ENCODE measurements at places on chromosomes 16 and 17. TPM values are rescaled to one million over a fixed set of nuclear protein-coding genes. Genes with fewer than 3 reads are reported as not detected.

Gene GPRC5C
- 153 TPM for total RNA-seq

Gene CNGB1
- 1.5 TPM for total RNA-seq

Gene GRIN2A
- 0.81 TPM for total RNA-seq

Gene ACBD4
- 26.4 TPM for total RNA-seq

Gene BEAN1
- 1.6 TPM for total RNA-seq

Gene DLX4
- 1.1 TPM for total RNA-seq

Gene PRSS21
- 1.3 TPM for total RNA-seq

Gene TRPV3
- total RNA-seq, result 4.3 TPM

Gene G6PC1
- total RNA-seq, result not detected

GRCh38 chr17:56635641-56636040, 42.1 kb downstream of the NOG start:
- DNase-seq, result no peak

DNA sequence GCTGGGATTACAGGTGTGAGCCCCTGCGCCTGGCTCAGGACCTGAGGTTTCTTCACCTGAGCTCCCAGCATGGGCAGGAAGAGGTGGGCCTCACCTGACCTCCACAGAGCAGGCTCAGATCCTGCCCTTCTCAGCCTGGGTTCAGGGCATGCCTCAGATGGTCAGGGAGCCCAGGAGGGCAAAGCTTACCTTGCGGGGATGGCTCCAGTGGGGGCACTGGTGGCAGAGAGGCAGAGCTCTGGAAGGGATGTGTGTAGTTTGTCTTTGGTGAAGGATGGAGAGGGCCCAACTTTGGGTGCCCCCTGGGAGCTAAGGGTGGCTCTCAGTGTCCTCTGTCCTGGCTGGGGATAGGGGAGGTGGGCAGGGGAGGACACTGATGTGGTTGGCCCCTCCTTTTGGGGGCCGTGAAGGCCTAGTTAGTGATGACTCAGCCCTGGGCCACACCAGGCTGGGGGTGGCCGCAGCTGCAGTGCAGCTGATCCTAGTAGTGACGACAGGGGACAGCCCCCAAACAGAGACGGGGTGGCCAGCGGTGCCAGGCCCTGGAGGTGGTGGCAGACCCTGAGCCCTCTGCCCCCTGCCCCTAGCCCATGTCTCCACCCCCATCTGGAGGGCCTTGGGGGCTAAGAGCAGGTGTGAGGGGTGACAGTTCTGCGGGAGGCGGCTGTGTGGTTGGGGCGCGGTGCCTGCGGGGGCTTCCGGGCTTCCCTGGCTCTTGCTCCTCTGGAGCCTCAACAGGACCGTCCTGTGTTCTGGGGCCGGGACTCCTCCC, 5.8 kb downstream of the NHERF2 start:
- no peak for DNase-seq

- peak; percentile 73 for DNase-seq
These were observed 6.9 kb upstream of the ACTG1 start for GRCh38 chr17:81519284-81520020.

DNA sequence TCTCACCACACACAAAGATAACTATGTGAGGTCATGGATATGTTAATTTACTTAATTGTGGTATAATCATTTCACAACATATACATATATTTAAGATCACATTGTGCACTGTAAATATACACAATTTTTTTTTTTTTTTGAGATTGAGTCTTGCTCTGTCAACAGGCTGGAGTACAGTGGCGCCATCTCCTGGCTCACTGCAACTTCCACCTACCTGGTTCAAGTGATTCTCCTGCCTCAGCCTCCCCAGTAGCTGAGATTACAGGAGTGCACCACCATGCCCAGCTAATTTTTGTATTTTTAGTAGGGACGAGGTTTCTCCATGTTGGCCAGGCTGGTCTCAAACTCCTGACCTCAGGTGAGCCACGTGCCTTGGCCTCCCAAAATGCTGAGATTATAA, 11.5 kb upstream of the PRSS54 start:
- DNase-seq, result no peak

GRCh38 chr17:39695089-39695474, 4.8 kb upstream of the ERBB2 start:
- DNase-seq, result no peak

DNA sequence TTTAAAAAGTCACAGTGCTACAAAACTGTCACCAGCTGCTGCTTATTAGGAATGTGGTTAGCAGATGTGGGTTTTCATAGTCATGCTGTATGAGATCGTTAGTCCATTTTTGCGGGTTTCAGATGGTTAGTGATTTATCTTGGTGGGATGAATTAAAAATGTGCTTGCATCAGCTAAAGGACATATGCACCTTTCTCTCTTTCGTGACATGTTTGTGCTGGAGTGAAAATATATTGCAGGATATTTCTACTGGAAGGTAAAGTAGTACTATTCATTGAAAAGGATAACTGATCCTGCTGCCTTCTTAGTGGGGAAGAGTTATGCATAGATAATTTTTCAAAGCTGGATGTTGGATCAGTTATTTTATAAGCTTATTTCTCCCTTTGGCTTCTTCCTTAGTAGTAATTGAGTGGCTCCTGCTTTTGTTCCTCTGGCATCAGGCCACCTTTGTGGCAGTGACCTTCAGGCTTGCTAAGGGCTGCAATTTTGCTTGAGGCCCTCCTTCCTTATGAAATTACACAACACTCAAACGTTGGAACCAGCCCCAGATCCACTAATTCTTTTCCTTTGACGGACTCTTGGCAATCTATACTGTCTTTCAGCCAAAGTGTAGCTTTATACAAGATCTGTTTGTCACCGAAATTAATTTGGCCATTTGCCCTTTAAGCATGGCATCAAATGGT, 7.5 kb upstream of the SNTB2 start:
- peak; percentile 86 for DNase-seq

DNA sequence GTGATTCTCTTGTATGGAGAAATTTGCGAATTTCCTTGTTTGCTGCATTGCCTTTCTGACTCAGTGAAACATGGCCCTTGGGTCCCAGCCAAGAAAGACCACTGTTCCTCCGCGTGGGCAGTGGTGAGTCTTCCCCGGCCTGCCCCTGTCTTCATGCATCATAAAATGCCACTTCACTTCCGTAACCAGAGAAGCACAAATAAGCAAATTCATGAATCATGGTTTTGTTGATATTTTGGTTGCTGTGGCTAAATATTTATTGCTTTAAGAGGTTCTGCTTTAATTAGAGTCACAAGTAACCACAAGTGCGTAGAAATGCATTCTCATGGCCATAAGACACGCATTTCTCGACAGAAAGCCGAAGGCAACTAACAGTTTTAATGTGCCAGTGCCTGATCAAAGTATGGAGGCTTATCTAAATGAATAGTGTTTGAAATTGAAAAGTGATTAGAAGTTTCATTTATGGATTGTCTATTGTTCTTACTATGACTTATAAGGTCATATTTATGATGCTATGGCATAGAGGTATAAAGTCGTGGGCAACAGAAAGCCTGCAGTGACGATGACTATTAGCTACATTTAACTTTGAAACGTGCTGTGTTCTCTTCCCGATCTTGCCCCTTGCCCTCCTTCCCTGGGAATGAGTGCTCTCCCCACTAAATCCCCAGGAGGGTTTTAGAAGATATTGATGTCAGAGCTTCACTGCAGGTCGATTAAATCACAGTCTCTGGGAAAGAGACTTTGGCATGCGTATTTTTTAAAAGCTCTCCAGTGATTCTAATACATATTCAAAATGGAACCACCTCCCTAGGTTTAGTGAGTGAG, 76.0 kb downstream of the WIPI1 start:
- peak; percentile 74 for DNase-seq

GRCh38 chr17:10754109-10754508, 24.3 kb upstream of the TMEM220 start:
- DNase-seq, result no peak

DNA sequence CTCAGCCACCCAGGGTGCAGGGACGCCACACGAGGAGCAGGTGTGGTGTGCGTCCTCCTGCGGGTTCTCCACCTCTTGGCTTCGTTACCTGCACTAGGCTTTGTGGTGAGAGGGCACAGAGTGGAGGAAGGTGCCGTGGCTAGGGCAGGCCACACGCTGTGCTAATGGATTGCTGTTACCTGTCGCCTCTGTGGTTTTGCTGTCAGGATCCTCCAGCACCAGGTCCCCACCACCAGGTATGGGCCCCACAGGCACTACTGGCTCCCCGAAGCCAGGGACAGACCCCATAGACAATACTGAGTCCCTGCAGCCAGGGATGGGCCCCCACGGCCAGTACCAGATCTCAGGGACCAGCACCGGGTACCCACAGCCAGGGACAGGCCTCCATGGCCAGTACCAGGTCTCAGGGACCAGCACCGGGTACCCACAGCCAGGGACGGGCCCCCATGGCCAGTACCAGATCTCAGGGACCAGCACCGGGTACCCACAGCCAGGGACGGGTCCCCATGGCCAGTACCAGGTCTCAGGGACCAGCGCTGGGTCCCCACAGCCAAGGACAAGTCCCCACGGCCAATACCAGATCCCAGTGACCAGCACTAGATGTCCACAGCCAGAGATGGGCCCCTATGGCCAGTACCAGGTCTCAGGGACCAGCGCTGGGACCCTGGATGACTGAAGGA, 315.6 kb downstream of the SEC14L1 start:
- no peak for DNase-seq

DNA sequence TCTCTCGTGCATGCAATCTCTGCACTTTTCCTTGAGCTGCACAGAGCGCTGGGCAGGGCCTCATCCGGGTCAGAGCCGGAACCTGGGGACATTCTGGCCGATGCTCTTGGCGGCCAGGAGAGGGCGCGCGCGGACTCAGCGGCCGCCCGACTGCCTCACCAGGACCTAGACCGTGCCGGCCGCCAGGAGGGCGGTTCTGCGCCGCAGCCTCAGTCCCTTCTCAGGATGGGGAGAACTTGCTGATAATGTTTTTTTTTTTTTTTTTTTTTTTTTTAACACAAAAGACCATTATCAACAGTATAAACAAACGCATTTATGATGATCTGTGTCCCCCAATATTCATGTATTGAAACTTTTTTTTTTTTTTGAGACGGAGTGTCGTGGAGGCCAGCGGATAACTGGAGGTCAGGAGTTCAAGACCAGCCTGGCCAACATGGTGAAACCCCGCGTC, 8.1 kb upstream of the FLYWCH2 start:
- peak; percentile 79 for DNase-seq

DNA sequence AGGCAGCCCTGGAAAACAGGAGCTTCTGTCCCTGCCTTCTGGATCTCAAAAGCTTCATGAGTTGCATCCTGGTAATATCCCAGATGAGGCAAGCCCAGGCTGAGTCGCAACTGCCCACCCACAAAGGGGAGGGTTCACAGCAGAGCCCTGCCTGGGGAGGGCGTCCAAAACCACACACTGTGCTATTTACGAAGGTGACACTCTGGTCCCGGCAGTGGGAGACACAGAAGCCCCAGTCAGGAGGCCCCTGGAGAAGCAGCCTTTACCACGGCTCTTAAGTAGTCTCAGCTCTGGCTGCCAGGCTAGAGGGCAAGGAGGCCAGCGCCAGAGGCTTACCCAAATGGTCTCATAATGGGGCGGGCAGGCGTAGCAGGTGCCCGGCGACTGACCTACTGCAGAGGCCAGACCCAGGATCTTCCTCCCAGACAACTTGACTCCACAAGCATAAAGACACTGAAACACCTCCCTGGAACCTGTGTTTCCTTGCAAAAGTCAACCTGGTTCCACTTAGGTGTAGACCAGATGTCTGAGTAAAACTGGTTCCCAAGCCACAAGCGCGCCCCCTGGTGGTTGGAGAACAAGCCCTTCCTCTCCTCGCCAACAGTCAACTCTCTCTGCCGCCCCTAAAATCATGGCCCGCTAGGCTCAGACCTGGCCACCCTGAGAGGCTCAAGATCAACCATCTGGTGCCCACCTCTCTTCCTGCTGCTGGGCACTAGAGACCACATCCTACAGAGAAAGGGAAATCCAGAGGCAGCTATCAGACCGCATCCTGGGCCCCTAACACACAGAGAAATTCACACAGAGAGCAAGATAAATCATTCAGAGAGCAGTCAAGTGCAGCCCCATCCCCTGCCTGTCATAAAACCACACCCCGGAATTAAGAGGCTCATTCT, 5.2 kb downstream of the AXIN2 start:
- peak; percentile 90 for DNase-seq

- DNase-seq, result no peak
These were observed 3.2 kb downstream of the MPV17L start for GRCh38 chr16:15398618-15399316.

GRCh38 chr17:17414341-17414805, 62.4 kb upstream of the MED9 start:
- DNase-seq, result no peak

- DNase-seq, result no peak
These were observed 6.1 kb downstream of the ATMIN start for GRCh38 chr16:81041696-81042095.

GRCh38 chr16:19765860-19766553, 47.9 kb downstream of the IQCK start:
- peak; percentile 50 for DNase-seq

DNA sequence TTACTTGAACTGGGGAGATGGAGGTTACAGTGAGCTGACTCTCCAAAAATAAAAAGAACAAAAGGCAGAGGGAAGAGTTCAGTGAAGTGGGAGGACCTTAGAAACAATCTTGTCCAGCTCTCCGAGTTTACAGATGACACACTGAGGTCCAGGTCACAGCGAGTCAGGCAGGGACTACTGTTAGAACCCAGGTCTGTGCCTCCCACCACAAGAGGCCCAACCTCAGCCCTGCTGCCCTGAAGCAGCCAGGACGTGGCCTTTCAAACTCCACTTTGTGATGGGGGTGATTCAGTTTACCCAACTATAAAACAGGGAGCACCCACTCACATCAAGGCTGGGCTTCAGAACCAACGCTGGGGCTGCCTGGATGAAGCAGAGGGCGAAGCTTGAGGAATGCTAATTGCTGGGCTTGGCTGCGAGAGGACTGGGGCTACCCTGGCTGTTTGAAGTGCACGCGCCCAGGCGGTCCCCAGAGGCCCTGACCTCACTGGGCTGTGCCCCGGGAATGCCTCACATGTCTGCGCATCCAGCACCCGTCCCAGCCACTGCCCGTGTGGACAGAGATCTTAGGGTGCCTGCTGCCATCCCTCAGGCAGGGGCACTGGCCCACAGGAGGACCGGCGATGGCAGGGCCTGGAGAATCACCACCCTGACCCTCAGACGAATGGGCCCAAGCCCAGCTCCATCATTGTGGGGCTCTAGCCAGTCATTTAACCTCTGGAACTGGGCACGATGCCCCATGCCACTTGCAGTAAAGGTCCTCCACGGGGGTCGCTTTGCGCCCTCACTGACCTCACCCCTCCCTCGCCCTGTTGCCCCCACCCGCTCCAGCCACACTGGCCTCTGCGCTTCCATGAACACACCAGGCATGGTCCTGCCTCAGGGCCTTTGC, 11.4 kb downstream of the SLC5A10 start:
- no peak for DNase-seq

DNA sequence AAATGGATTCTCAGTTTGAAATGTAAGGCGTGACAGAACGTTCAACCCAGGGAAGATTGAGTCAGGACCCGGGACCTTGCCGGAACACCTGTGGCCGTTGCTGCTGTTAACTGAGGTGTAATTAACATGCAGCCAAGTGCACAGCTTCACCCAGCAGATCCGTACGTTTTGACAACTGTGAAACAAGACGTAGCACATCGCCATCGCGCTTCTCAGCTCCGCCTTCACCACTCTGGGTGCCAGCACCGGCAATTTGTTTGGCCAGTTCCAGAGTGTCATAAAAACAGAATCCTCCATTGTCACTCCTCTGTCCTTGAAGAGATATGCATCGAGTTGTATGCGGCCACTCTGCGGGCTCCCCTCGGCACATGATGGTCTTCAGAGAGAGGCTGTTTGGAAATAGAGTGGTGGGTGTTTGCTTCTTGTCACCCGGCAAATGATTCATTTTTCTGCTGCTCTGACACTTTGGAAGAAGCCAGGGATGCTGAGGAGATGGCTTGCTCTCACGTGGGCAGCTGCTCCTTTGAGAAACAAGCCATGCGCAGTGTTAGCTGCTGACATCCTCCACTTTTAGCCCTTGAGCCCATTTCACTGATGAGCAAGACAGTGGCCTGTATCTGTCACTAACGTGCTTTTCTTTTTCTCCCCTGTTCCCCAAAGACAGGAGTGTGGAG, 22.6 kb downstream of the NAA60 start:
- DNase-seq, result no peak
